Activated T-helper 17 cell treated with anti-CD3 and anti-CD28 coated beads, Interleukin-2, amount 50 U/mL, for 72 hours (primary cell): ENCODE measurements at places on chromosomes 4 and X. TPM values are rescaled to one million over a fixed set of nuclear protein-coding genes. Genes with fewer than 3 reads are reported as not detected.

Gene CLRN2
- not detected for total RNA-seq

Gene CCKAR
- total RNA-seq = not detected

DNA sequence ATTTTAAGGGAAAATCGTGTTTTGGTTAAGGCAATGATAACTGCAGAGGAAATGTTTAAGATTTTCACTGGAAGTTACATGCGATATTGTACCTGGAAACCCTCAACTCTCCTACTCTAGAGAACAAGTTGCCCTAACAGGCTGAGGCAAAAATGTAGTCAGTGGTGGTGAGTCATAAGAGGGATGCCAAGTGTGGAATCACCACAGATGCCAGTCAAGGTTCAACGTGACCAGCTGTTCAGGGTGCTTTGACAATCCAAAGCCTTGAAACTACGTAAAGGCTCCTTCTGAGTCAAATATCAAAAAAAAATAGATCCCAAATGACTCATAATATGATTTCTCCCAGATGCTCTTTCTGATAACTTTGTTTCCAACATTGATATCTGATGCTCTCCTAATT lies 77.9 kb upstream of the AFF2 start:
- ATAC-seq = no peak

DNA sequence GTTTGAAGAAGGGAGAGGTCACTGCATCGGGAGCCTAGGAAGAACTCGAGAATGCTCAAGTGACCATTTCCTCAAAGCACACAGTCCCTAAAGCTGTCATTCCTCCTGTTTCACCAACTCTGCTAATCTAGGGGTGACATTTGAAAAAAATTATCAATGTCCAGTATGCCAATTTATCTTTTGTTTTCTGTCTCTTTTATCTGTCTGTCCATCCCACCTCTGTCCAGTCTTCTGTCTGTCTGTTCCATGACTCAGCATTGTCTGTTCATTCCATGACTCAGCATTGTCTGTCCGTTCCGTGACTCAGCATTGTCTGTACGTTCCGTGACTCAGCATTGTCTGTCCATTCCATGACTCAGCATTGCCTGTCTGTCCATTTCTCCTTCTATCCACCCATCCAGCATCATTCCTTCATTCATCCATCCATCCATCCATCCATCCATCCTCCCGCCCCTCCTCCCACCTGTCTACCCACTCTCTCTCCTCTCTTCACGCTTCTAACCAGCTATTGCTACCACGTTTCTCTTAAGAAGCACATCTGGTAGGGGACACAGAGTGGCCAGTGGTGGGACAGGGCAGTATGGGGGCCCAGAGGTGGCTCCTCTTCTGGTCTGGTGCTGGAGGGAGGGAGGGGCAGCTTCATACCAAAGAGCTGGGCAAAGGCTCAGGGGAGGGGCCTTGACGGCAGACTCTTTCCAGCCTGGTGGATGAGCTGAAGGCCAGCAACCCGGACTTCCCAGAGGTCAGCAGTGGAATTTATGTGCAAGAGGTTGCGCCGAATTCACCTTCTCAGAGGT lies 34.1 kb downstream of the HTRA3 start:
- no peak for ATAC-seq

DNA sequence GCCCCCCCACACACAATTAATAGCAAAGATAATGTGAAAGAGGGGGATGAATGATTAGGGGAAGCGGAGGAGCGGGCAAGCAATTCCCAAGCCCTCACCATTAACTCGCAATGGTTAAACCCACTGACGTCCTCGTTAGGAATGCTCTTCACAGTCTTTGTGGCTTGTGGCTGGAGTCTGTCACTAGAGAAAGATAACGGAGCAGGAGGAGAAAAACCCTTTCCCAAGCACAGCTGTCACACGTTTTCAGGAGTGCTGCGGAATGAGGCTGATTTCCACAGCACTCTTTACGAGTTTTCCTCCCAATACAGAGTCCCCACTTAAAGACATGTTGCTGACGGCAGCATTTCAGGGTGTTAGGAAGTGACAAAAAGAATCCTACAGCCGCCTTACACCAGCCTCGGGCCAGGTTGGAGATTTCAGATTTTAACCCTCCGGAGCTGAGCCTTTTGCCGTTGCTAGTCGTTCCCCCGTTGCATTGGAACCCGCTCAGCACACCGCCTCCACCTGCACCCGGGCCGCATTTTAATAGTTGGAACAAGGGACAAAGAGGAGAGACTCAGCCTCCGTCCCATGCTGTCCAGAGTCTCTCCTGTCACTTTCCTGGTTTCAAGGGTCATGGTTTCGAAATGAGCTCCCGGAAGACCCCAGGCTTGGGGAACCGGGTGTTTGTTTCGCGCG lies 92.2 kb downstream of the GEMIN8 start:
- ATAC-seq = no peak

- ATAC-seq = no peak
These were observed 257.7 kb downstream of the PRDM5 start for GRCh38 chr4:120664851-120665250.
